ENCODE measurements at places on chromosomes 16 and 17.

- no peak for DNase-seq
These were observed 16.1 kb downstream of the ZNF469 start for GRCh38 chr16:88398874-88399178.

- DNase-seq: no peak
These were observed 13.2 kb upstream of the SLC7A5 start for GRCh38 chr16:87882436-87883019.

DNA sequence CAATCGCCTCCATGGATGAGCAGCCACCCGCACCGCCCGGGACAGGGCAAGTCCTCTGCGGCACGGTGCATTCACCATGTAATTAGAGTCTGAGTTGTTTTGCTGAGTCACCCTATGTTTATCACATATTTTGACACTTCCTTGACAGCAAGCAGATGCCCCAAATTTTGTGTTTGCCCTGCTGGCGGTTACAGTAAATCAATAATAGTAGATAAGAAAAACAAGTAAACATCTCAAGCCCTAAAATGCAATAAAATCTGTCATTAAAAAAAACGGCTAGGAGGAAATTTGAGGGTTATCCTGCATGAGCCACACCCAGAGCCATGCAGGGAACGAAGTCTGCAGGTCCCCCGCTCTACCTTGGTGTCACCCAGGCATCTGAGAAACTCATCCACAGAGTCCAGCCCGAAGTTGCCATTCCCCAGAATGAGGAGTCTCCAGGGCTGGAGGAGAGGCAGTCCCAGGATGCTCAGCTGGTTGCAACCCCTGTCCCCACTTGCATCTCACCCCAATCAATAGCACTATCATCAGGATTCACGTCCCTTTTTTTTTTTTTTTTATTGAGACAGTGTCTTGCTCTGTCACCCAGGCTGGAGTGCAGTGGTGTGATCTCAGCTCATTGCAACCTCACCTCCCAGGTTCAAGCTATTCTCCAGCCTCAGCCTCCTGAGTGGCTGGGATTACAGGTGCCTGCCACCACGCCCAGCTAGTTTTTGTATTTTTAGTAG, 16.5 kb upstream of the ST6GALNAC1 start:
- no peak for DNase-seq

- DNase-seq: no peak
These were observed 10.2 kb downstream of the GABARAPL2 start for GRCh38 chr16:75576384-75576811.
